ENCODE measurements at places on chromosomes 5 and 9.
A peak's percentile ranks its signal among the peaks of the same experiment; 100 is the strongest.

DNA sequence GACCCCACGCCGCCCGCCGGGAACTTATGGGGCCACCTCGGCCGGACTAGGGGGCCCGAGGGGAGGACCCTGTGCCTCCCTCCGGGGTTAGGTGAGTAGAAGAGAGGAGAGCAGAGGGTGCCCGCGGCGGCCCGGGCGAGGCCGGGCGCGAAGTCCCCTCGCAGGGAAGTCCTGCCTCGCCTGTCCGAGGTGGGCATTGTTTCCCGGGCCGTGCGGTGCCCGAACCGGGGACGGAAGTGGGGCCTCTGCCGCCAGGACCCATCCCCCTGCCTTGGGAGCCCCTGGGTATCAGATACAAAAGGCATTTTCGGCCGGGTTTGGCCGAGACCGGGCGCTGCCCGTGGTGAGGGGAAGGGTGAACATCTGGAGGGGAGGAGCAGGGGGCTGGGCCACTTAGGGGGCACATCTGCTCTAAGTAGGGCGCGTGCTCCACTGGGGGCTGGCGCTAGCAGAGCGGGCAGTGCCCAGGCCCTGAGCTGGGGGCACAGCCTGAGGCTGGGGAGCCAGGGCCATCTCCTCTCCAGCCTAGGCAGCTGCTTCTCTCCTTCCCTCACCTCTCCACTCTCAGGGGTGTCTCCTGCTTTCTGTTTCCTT is 48.2 kb downstream of the DAB2IP start:
- no peak for DNase-seq

DNA sequence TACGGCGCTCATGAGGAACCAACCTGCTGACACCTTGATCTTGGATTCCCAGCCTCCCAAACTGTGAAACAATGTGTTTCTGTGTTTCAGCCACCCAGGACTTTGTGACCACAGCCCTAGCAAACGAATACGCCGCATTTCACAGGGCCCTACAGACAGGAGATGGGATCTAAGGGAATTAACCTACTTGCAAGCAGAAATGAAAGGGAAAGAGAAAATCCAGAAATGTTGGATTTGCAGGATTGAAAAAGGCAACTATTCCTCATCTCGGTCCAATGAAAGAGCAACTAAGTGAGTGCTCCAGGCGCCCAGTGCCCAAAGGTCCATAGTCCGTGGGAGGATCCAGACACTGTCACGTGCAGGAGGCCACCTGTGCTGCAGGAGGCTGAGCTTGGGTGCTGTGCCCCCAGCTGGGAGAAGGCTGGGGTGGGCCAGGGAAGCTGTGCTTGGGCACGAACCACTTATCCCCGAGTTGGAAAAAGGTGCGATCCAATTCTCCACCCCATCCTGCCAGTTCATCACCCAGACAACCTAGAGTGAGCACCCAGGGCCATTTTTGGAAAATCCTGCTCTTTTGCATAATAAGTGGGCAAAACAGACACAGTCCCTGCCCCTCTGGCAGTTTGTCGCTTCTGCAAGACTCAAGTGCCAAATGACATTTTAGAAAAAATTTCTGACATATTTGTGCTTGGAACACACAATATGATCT is 177.9 kb downstream of the C9orf50 start:
- no peak for DNase-seq

- peak; percentile 13 for DNase-seq
Measured at GRCh38 chr9:112605518-112605917, 112.4 kb downstream of the INIP start.

GRCh38 chr5:154196955-154197652 is 6.6 kb downstream of the GALNT10 start:
- DNase-seq = no peak

GRCh38 chr9:76987594-76988200 is 31.8 kb upstream of the FOXB2 start:
- DNase-seq = no peak

DNA sequence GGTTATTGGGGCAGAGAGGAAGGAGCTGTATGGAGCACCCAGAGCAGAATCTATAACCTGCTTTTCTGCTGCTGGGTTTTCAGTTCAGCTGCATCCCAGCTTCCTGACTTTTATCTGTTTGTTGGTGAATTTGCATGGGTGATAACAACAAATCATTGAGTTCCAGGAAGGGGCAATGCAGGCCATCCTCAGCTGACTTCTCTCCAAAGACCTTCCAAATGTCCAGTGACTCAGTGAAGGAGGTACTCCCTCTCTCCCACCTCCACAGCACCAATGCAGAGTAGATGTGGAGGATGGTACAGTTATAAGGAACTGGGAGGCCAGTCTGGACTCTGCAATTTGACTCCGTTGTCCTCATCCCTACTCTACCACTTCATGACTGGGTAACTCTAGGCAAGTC is 1.6 kb upstream of the TXN start:
- DNase-seq = no peak

- DNase-seq = peak; percentile 6
Measured at GRCh38 chr5:132759114-132760048, 12.2 kb downstream of the CCNI2 start.

DNA sequence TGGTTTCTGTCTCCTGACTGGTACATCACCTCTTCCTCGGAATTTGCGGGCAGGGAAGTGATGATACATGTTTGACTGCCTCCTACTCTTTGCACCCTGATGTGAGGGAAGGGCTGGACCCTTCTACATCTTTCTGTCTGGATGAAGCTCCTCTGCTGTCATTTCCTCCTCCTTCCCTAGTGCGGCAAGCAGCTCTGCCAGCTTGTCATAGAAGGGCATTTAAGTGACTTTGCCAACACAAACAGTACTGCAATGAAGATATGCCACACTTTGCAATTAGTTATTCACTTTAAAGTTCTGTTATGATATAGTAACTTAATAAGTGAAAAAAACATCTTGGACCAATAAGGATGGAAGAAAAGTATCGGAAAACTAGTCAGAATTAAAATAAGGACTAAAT is 48.5 kb upstream of the ABL1 start:
- DNase-seq = no peak

GRCh38 chr9:98877311-98877710 is 66.4 kb upstream of the COL15A1 start:
- no peak for DNase-seq

DNA sequence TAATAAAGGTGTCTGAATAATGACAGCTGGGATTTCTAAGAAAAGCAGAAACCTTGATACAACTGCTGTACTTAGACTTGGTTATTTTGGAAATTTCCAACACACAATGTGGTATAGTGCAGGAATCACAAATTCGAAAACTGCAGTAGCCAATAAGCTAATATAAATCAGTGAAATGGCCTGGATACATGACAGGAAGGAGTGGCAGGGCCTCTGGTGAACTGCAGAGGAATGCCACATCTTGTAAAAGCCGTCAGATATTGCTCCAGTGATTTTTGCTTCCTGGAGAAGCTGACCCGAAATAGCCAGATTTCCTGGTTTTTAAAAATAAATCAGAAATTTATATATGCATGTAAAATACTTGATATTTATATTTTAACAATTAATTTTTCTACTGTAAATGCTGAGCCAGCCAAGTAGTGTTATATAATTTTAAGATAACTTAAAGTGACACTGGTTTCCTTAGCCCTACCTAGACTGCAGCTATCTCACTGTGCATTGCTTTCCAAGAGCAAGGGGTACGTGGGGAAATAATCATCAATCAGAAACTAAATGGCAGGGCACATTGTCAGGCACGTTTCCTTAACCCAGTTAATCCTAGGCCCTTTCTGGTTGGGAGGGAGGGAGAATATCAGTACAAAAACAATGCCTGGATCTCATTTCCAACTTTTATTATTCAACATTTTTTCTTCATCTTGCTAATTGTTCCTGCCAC is 182.4 kb downstream of the RASEF start:
- no peak for DNase-seq

DNA sequence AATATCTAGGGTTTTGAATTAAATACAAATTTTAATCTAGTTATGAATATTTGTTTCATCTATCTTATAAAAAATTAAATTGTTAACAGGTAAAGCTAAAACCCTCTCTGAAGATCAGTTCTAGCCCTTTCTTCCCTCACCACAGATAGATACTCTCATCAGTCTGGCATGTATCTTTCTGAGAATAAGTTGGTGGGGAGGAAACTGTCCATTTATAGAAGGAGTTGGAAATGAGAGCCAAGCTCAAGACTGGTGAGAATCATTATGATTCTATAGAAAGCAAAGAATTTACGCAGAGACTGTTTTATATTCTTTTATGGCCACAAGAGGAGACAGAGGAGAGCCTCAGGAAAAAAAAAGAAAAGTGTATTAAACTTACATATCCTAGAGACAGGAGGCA is 59.0 kb downstream of the STARD4 start:
- no peak for DNase-seq

- DNase-seq = no peak
Measured at GRCh38 chr5:177339107-177339638, 12.3 kb downstream of the LMAN2 start.

DNA sequence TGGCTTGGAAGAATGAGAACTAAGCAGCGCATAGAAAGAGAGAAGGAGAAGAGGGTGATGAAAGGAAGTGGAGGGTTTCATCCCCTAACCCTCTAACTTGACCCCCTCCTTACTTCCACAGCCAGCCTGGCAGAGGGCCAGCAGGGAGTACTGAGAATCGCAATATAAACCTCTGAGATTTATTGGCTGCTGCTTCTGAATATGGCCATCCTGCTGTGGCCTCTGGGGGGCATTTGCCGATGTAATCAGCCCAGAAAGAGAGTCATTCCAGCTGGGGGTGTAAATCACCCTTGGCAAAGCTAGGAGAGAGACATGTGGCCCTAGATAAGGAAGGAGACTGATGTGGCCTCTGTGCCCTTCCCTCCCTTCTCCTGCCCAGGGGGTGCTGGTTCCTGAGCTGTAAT is 960 bp upstream of the GFRA3 start:
- no peak for DNase-seq

- DNase-seq = no peak
Measured at GRCh38 chr9:37719526-37719925, 34.1 kb upstream of the TRMT10B start.

GRCh38 chr9:84107995-84108394 is 127.4 kb downstream of the RMI1 start:
- no peak for DNase-seq

DNA sequence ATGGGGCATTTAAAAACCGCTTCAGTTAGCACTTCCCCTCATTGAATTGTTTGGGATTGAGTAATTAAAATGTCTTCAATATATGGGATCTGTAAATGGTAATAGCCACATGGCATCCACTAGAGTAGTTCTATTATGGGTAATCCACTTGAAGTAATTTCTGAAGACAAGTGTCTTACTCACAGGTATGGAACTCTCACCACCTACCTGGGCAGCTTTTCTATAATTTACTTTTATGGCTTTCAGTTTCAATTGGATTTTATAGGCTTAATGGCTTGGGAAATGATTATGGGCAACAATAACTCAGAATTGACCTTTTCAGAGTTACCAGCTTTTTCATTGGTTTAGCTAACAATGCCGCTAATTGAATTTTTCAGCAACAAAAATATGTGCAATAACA is 597.9 kb downstream of the PTPRD start:
- no peak for DNase-seq

DNA sequence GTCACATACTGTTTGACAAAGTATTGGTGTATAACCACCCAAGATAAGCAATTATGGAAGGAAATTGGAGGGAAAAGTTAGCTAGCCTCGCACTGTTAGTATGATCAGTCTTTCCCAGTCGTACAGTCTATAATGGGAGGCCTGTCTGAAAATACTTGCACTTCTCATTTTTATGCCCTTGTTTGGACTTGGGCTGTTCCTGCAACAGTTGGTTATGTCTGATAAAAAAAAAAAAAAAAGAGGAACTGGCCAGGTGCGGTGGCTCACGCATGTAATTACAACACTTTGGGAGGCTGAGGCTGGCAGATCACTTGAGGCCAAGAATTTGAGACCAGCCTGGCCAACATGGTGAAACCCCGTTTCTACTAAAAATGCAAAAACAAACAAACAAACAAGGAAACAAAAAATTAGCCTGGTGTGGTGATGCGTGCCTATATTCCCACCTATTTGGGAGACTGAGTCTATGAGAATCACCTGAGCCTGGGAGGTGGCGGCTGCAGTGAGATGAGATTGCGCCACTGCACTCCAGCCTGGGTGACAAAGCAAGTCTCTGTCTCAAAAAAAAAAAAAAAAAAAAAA is 58.3 kb upstream of the ANKRD33B start:
- no peak for DNase-seq

DNA sequence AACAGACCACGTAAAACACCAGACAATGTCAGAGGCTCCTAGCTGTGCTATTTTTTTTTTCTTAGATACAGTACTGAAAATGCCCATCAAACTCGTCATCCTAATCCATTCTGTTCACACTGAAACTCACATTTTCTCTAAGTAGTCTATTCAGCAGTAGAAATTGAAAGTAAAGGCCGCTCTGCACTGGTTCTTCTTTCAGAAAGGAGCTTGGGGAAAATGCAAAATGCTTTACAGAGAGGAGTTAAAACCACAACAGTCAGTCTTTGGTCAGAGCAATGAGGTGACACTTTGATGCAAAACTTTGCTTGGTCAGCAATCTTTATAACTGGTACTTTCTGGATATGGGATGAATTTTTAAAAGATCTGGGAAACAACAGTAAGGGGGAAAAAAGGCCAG is 43.8 kb upstream of the SUSD1 start:
- peak; percentile 19 for DNase-seq

GRCh38 chr5:4857761-4858160 is 282.4 kb upstream of the ADAMTS16 start:
- DNase-seq = no peak

DNA sequence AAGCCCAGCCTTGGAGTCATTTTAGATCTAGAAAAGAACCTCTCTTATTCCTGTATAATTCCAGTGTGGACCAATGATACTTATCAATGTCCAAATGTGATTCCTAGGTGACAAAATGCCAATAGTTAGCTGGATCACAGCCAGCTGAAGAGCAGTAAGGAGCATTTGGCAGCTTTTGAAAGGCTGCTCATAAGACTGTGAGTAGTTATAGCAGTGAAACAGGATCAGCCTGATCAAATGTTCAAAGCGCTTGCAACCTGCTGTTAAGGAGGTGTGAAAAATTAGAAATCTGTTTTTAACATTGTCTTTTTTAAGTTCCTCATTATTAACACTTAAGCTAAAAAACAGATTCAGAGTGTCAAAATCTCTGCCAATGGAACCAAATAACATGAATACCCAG is 85.1 kb downstream of the SSBP2 start:
- DNase-seq = no peak

- no peak for DNase-seq
Measured at GRCh38 chr5:22521521-22521920, 331.6 kb downstream of the CDH12 start.

GRCh38 chr5:2038321-2039179 is 155.8 kb upstream of the IRX4 start:
- peak; percentile 66 for DNase-seq

DNA sequence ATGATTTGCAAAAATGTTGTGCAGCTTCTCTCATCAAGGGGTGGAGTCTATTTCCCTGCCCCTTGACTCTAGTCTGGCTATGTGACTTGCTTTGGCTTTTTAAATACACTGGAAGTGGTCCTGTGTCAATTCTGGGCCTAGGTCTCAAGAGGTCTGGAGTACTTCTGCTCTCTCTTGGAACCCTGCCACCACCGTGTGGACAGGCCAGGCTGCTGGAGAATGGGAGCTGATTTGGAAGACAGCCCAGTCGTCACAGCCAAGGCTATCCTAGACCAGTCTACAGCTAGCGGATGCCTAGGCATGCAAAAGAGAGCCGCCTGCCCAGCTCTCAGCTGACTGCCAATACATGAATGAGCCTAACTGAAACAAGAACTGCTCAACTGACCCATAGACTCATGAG is 56.7 kb upstream of the CLINT1 start:
- DNase-seq = no peak

GRCh38 chr9:121901616-121902015 is 191.5 kb downstream of the TTLL11 start:
- no peak for DNase-seq

GRCh38 chr5:142717582-142718215 is 31.8 kb upstream of the FGF1 start:
- peak; percentile 31 for DNase-seq

- DNase-seq = no peak
Measured at GRCh38 chr5:116673453-116673852, 98.8 kb upstream of the SEMA6A start.

All from activated CD4-positive, alpha-beta memory T cell treated with anti-CD3 and anti-CD28 coated beads for 36 hours (primary cell).